ENCODE measurements at places on chromosomes 16 and 17. TPM values are rescaled to one million over a fixed set of nuclear protein-coding genes. Genes with fewer than 3 reads are reported as not detected.

CHD9NB gene
- 0.20 TPM for total RNA-seq

TBC1D3G gene
- 0.89 TPM for total RNA-seq

SARM1 gene
- 5.5 TPM for total RNA-seq

KRTAP2-1 gene
- total RNA-seq, result not detected

VAC14 gene
- 63.4 TPM for total RNA-seq

OR1F1 gene
- total RNA-seq, result 1.9 TPM

CES2 gene
- 18.2 TPM for total RNA-seq

LRRC3C gene
- total RNA-seq, result not detected

SEPTIN12 gene
- not detected for total RNA-seq

TBC1D3K gene
- total RNA-seq, result not detected

TMEM88 gene
- total RNA-seq, result 382 TPM

AANAT gene
- total RNA-seq, result not detected

TMEM132E gene
- total RNA-seq, result not detected

KRTAP3-1 gene
- not detected for total RNA-seq

RAD51D gene
- 10.5 TPM for total RNA-seq

SDR42E1 gene
- 3.7 TPM for total RNA-seq

SLC38A8 gene
- not detected for total RNA-seq

CSH1 gene
- total RNA-seq, result not detected

RNF222 gene
- not detected for total RNA-seq

ACAP1 gene
- total RNA-seq, result not detected

MTHFSD gene
- 14.9 TPM for total RNA-seq

SLC5A11 gene
- total RNA-seq, result not detected

CACNG1 gene
- total RNA-seq, result not detected

CNTROB gene
- 24.2 TPM for total RNA-seq

HOXB4 gene
- 6.9 TPM for total RNA-seq

ANKRD40CL gene
- total RNA-seq, result not detected

TMIGD1 gene
- total RNA-seq, result not detected

CCT6B gene
- 0.84 TPM for total RNA-seq

SLC39A11 gene
- total RNA-seq, result 12.3 TPM

TK1 gene
- total RNA-seq, result 189 TPM

ZG16B gene
- total RNA-seq, result 1.5 TPM

LPO gene
- not detected for total RNA-seq

TAOK1 gene
- 32.8 TPM for total RNA-seq

CD300LB gene
- total RNA-seq, result not detected

SRCIN1 gene
- 0.80 TPM for total RNA-seq

Measured in mammary microvascular endothelial cell (primary cell).